Brain microvascular endothelial cell (primary cell): ENCODE measurements at places on chromosomes 2 and 18.

DNA sequence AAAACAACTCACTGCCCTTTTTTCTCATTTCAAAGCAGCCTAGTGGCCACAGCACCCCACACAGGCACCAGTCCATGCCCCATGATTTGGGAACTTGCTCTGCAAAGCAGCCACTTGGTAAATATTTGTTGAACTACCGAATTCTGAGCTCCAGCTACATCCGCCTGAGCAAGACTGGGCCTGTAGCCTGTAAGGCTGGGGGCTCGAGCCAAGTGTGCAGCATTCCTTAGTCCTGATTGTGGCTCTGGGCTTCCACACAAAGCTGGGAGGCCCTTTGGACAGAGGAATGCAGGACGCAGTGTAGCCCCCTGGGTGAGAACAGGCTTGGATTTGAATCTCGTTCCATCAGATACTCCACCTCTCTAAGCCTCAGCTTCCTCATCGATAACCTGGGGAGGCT is 88.4 kb downstream of the ACTR2 start:
- no peak for DNase-seq

DNA sequence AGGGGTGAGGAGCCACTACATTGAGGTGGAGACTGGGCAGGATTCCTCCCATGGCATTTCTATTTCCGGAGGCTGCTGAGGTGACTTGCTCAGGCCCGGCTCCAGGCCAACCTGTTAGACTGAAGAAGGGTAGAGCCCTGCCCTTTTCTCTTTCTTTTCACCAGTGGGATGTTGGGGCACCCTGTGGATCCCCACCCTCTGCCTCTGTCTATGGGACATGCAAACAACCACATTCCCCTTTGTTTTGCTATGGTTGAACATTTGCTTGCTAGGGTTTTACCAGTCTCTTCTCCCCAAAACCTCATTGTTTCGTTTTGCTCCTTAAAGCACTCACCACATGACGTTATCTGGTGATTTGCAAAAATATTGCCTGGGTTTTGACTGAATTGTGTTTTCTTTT is 183.3 kb downstream of the ARL4C start:
- DNase-seq: no peak

- no peak for DNase-seq
Observed at GRCh38 chr2:113976277-113976928, 86.5 kb downstream of the ACTR3 start.

- DNase-seq: no peak
Observed at GRCh38 chr2:239000089-239000488, 152.2 kb downstream of the TWIST2 start.

- DNase-seq: no peak
Observed at GRCh38 chr2:31967790-31968189, 43.0 kb downstream of the MEMO1 start.
